NCI-H82 (cell line): ENCODE measurements at places on chromosomes 2 and 18.
A peak's percentile ranks its signal among the peaks of the same experiment; 100 is the strongest.

DNA sequence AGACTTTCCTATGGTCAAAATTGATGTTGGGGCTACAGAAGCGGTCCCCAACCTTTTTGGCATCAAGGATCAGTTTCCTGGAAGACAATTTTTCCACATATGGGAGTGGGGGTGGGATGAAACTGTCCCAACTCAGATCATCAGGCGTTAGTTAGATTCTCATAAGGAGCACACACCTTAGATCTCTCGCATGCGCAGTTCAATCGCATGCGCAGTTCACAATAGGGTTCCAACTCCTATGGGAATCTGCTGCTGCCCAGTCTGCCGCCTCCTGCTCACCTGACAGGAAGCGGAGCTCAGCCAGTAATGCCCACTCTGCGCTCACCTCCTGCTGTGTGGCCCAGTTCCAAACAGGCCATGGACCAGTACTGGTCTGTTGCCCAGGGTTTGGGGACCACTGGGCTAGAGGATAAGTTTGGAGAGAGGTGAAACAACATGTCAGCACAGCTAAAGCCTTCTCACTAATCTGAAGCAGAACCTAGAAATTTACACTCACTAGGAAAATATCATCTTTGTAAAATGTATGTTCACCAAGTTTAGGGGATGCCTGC lies 410.8 kb upstream of the ZNF804A start:
- DNase-seq, result no peak

DNA sequence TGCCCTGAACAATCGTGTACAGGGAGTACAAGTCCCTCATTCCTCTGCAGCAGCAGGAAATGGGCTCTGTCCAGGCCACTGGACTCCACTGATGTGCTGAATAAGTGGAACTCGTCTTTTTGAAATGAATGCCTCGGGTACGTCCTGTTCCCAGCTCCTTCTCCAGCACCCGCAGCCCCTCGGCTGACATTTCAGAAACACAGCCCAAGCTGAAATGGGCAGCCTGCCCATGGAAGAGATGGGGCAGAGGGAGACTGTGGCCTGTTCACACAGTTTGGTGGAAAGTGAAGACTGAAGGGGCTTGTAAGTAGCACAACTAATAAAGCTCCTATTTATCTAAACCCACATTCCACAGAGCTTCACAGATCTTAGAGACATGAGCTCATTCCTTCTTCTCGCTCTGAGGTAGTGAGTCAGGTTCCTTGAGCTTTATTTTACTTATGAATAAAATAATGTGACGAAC lies 498.6 kb downstream of the TXNL1 start:
- DNase-seq, result no peak

DNA sequence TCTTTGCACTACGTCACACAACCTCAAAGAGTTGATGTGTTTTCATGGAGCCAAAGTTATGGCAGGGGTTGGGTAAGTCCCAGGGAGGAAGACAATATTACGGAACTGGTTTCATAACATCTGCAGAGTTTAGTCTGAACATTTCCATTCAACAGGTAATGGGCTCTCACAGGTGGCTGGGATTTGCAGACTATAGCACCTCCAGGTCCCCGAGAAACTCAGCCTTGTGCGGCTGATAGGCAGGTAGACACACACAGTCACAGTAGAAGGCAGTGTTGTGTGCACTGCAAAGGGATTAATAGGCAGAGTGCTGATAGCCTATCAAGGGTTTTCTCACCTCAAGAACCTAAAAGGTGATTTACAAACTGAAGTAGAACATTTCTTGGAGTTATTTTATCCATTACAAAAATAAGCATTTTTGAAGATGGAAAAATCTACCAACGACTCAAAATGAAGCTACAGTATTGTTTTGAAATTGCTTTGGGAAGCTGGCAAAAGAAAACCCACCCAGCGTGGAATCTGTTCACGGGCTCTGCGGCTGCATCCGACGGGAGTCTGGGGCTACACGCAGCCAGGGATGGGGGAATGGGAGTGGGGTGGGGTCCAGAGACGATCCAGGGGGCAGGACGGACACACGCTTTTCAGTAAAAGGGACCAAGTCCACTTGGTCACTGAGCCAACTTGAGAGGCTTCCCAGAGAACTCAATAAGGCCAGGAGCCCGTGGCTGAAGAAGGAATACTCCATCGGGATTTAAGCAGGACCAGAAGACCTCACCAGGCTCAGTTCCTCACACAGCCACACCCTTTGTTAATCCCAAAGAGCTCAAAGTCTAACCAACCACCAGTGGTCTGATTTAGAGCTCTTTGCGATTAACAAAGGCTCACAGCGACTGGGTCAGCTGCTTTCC lies 82.9 kb downstream of the CHRNA1 start:
- peak; percentile 80 for DNase-seq

GRCh38 chr2:162839419-162839818 lies 852 bp upstream of the KCNH7 start:
- DNase-seq, result peak; percentile 51

- DNase-seq, result peak; percentile 86
These were observed 22.8 kb upstream of the MYO3B start for GRCh38 chr2:170155022-170155722.

- peak; percentile 71 for DNase-seq
These were observed 97.7 kb downstream of the TMEM17 start for GRCh38 chr2:62408241-62408677.

- DNase-seq, result peak; percentile 85
These were observed 48.1 kb downstream of the MERTK start for GRCh38 chr2:111946294-111947114.

DNA sequence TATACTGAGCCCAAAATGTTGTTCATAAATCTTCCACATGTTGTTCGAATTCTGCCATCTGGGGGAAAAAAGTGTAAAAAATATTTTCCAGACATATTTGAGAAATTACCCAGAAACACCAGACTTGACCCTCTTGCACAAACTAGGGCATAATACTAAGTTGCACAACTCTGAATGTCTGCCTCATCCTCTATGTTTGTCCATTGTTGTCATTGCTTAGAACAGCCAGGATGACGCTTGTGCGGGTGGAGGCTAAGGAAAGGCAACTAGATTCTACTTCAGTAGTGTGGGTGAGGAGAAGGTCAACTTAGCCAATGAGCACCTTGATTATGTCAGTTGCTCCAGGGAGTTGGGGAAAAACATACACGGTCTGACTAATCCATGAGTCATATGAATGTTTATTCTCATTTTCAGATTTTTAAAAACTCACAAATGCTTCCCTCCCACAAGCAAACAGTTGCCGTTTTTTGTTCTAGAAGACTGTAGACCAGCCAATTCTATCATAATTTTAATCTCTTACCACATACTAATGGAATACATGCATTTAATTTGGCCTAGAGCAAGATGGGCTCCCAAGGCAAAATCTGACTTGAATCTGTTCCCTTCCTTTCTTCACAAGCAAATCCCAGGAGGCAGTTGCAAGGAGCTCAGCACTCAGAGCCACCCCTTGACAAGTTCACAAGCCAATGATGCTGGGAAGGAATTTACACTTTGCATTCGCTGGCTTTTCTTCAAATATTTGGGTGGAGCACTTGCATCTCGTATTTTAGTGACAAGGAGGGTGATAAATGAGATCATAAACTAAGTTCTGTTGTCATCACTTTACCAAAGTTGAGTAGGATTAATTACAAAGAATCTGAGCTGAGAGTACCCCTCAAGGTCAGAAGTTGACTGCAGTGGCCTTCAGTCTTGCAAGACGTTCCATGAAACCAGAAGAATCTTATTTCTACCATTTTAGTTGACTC lies 163.2 kb upstream of the TWIST2 start:
- DNase-seq, result no peak

- no peak for DNase-seq
These were observed 4.0 kb downstream of the CLIP4 start for GRCh38 chr2:29119211-29119610.

DNA sequence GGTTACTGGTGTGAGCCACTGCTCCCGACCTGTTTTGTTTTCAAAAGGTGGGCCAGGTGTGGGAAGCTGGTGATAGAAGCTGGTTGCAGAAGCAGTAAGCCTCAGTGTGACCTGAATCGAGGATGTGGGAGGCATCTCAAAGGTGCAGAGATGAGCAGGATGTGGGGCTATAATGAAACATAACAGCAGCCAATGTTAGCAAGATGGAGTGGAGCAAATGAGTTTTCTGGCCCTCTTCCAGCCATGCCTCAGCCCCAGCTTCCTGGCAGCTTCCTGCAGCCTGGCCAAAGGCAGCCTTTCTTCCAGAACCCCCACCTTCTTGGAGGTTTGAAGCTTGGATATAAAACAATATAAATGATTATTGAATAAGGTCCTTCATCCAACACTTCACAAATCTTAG lies 184.8 kb downstream of the NCK2 start:
- no peak for DNase-seq

DNA sequence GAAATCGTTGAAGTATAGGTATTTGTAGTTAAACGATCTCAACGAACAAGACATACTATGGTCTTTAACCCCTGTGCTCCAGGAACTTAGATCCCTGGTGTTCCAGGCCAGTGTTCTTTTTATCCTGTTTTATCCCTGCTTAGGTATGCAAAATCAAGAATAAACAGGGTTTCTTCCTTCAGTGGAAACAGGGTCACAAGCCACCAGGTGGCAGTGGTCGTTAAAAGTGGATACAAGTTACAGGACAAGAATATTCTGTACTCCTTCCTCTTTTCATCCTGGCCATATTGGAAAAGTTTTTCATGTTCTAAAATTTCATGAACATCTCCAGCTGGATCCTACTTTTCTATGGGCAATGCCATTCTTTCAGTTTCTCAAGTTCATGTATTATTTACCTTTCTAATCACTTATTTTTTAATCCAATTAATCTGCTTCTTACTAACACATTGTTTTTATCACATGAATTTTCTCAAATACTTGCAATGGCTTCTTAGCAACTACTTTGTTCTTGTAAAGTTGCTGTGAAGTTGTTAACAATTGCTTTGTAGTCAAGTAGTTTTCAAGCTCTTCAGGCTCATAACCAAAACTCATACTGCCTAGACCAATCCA lies 16.4 kb upstream of the HNMT start:
- DNase-seq, result peak; percentile 71

DNA sequence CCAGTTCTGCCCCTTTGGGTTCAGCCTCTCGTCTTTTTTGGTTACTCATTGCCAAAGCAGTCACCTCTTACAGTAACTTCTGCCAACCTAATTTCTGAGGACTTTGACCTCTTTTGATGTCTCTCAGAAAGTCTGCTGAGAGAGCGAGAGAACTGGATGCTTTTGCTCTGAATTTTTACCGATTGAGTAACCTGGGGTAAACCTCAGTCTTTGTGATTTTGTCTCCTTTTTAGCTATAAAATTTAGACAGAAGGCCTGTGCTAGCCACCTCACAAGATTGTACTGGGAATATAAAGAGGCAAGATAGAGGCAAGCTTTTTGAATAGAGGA lies 34.8 kb upstream of the IL1R1 start:
- DNase-seq, result no peak

DNA sequence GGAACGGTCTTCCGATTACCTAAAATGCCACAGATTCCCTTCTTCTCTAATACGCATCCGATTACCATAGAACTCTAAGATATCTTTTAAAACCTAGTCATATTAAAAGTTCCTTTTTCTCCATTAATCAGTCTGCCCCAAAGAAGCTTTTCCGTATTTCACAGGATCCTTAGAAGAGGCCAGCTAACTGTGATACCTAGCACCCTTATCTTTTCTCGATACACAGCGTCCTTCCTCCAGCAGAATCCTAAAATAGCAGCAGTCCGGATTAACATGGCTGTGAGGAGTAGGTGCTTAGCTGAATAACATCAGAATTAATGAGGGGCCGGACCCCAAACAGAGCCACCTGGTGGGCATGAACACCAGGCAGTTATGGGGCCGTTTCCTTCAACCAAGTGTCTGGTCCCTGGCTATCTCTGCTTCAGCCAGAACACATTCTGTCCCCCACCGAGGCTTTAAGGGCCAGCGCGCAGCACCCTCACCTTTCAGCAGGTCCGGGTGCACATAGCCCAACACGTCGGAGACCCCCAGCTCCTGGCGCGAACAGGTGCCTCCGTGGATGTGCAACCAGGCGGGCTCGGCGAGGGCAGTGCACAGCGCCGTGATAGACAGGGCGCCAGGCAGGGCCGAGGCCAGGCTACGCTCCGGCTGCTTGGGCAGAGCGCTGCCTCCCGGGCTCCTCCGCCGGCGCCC lies 995 bp downstream of the TMEM127 start:
- peak; percentile 76 for DNase-seq

- DNase-seq, result no peak
These were observed 201.7 kb downstream of the TNS1 start for GRCh38 chr2:217801115-217801531.

- DNase-seq, result no peak
These were observed 220.5 kb downstream of the PMAIP1 start for GRCh38 chr18:60120231-60120750.

GRCh38 chr2:68832233-68832869 lies 38.8 kb downstream of the BMP10 start:
- DNase-seq, result no peak

GRCh38 chr2:72973566-72974435 lies 56.5 kb downstream of the EMX1 start:
- DNase-seq, result peak; percentile 91

- DNase-seq, result no peak
These were observed 14.9 kb downstream of the STAT1 start for GRCh38 chr2:190999058-190999457.

- DNase-seq, result no peak
These were observed 299.0 kb downstream of the FBXO15 start for GRCh38 chr18:73848656-73849055.

DNA sequence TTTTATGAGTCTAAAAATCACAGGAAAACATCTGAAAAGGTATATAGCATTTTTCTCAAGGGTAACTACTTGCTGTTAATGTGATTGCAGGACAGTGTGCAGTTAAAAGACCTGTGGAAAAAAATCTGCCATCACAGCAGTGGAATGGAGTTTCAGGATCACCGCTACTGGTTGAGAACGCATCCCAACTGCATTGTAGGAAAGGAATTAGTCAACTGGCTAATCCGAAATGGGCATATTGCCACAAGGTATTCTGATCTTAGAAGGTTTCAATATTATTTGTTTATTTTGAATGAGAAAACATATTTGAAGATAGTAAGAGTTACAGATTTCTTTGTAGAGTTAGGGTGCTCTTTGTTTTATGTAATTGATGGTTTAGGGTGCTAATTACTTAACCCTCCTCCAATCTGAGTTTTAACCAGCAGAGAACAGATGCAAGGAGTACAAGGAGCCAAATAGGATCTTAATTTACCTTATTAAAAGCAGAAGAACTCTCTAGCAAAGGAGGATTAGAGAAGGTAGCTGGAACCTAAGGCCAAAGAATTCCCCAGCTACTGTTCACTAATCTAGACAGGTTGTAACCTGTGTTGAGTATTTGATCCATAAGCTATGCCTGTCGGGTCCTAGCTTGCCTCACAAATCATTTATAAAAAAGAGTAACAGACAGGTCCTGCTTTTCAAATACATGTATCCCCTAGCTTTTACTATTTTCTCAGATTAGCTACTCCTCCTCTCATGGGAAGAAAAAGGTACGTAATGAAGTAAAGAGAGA lies 35.0 kb downstream of the PIKFYVE start:
- DNase-seq, result peak; percentile 91

GRCh38 chr2:230048010-230048671 lies 20.6 kb downstream of the SLC16A14 start:
- no peak for DNase-seq
